ENCODE measurements at places on chromosomes 12 and 14.

- DNase-seq, result no peak
These were observed 181.7 kb upstream of the ARID2 start for GRCh38 chr12:45547822-45548221.

DNA sequence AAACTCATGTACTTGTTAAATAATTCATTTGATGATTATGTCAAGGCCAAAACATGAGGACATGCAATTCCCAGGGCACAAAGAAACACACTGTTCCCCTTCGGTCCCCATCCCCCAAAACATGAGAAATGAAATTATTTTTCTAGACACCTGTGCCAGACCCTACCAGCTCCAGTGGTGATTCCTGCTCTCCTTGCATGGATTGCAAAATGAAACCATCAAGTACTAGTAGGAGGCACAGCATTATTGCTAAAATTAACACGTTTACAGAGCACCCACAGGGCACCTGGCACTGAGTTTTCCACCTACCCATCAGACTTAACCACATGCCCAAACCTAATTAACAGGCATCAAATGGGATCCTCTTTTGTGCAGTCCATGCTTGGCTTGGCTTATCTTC is 76.6 kb downstream of the ZFC3H1 start:
- DNase-seq, result no peak

DNA sequence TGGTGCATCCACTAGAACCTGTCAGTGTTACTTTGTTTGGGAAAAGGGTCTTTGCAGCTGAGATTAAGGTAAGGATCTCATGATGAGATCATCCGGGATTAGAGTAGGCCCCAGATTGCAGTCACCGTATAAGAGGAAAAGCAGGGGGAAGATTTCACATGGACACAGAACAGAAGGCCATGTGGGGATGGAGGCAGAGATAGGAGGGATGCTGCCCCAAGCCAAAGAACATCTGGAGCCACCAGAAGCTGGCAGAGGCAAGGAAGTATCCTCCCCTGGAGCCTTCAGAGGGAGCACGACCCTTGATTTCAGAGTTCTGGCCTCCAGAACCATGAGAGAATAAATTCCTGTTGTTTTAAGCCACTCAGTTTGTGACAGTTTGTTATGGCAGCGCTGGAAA is 39.6 kb downstream of the CMKLR1 start:
- DNase-seq, result no peak

DNA sequence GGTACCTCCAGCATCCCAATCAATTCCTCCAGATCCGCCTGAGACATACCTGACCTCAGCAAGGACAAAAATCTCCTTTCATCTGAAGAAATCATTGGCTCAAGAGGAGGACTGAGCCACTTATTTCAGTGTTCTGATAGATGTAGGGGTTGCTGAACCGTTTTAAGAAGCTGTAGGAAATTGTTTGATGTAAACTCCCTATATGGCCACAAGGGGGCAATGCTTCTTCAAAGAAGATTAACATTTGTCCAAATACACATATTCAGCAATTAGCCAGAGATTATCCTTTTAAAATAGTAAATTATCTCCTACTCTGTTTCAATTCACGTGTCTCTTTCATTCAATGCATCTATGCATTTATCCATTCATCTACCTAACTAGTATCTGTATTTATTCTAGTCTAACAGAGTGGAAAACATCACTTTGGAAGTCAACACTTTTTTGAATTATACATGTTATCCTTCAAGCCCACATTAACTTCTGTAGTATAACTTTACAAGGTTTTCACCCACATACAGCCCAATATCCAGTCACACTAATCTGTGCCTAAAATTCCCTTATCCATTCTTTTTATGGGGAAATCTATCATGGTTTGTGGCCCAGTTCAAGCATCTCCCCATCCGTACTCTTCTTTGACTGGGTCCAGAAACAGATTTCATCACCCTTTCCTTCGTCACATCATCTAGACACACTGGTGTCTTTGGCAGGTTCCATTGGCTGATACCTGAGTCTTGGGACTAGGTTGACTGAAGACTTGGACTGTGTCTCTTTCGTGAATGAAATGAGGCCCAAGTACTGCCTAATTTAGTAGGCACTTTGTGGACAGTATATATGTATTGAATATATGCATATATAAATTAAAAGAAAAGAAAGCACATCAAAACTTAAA is 411.0 kb upstream of the OR4E1 start:
- no peak for DNase-seq

DNA sequence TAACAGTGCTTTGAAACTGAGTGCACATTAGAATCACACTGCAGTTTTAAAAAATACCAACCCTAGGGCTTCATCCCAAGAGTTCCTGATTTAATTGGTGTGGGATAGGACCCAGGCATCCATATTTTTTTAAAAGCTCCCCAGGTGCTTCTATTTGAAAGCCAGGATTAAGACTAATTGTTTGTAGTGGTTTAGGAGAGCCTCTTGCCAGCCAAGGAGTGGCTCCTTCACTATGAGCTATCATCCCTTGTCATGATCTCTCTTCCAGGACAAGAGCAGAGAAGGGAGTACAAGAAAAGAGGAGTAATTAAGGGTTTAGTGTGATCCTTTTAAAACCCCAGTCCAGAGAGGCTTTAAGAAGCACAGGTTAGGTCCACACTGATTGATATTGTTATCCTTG is 178.0 kb downstream of the CAND1 start:
- DNase-seq, result no peak

DNA sequence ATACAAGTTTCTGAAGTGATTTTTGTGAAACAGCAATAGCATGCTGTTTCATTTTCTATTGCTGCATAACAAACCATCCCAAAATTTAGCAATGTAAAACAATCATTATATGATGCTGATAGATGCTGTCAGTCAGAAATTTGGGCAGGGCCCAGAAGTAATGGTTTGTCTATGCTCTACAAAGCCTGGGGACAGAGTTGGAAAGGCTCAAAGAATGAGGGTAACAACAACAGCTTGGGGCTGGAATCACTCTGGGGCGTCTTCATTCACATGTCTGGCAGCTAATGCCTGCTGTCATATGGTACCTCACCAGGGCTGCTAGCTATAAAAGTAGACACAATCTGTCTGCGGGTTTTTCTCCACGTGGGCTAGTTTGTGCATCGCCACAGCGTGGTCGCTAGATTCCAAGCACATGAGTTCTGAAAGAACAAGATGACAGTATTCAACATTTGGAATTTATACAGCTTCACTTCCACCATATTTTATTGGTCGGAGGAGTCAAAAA is 176.5 kb downstream of the BMP4 start:
- no peak for DNase-seq

DNA sequence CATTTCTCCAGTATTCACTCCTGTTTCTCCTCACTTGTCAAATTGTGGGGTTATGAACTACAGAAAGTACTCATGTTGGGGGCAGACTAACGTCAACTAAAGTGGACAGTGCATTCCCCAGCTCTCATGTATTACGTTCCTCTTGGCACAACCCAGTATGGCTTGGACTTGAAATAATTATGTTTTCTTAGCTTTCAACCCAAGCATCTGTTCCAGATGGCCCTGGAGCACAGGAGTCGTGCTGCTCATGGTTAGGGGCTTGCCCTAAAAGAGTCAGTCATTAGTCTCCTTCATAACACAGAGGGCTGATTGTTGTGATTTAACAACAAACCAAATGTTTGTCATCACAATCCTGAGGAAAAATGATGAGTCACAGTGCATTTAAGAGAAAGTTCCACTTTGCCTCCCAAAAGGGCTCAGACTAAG is 154.4 kb downstream of the RPAP3 start:
- DNase-seq, result no peak

GRCh38 chr12:48851883-48852733 is at the start of gene DDX23:
Gene DDX23 (minus strand): TSS chr12:48852163. CDS start chr12:48845782, 6,381 bp downstream.
- peak; percentile 81 for DNase-seq

DNA sequence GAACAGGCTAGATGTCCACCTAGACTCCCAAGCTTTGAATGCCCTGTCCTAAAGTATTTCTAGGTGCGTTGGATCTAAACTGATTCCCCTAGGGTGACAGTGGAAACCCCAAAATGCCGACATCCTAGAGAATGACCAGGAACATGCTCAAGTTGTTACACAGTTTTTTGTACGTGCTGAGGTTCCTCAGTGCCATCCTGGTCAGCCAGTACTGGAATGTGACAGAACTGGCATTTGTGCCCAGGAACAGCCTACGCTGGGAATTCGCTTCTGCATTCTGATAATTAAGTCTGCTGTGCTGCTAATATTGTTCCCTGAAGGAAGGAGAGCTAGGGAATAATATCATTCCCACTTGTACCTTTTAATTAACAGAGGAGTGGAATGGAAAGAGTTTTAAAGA is 40.3 kb downstream of the BORCS5 start:
- no peak for DNase-seq

Measured in thoracic aorta (tissue), 2 donors.